Fibroblast of lung (primary cell): ENCODE measurements at places on chromosomes 13 and 19. TPM values are rescaled to one million over a fixed set of nuclear protein-coding genes. Genes with fewer than 3 reads are reported as not detected.

Gene IZUMO1
- total RNA-seq, result not detected in 2 replicates

GRCh38 chr13:41944635-41945397, 16.1 kb downstream of the VWA8 start:
- H3K4me3 ChIP-seq, result no peak overlapping the region
- no peak for DNase-seq
- H3K27ac ChIP-seq, result no peak overlapping the region
- no peaks in the 10 kb centered on the region for H3K4me1 ChIP-seq
- H3K27me3 ChIP-seq, result no peaks in the 10 kb centered on the region

GRCh38 chr13:27250833-27251165, 559 bp upstream of the RPL21 start:
- peak overlapping the region; percentile 88 for H3K27ac ChIP-seq

GRCh38 chr19:50896591-50897190, 14.5 kb downstream of the KLK4 start:
- DNase-seq, result peak; percentile 12
- H3K36me3 ChIP-seq, result no peaks in the 10 kb centered on the region
- H3K27ac ChIP-seq, result no peak overlapping the region
- H3K4me1 ChIP-seq, result no peaks in the 10 kb centered on the region

- H3K4me1 ChIP-seq, result peaks cover 9% of the 10 kb centered on the region
- DNase-seq, result no peak
- no peaks in the 10 kb centered on the region for H3K36me3 ChIP-seq
- H3K27me3 ChIP-seq, result no peaks in the 10 kb centered on the region
- H3K4me3 ChIP-seq, result no peak overlapping the region
Measured at GRCh38 chr19:1936430-1936829, 4.5 kb upstream of the CSNK1G2 start.

DNA sequence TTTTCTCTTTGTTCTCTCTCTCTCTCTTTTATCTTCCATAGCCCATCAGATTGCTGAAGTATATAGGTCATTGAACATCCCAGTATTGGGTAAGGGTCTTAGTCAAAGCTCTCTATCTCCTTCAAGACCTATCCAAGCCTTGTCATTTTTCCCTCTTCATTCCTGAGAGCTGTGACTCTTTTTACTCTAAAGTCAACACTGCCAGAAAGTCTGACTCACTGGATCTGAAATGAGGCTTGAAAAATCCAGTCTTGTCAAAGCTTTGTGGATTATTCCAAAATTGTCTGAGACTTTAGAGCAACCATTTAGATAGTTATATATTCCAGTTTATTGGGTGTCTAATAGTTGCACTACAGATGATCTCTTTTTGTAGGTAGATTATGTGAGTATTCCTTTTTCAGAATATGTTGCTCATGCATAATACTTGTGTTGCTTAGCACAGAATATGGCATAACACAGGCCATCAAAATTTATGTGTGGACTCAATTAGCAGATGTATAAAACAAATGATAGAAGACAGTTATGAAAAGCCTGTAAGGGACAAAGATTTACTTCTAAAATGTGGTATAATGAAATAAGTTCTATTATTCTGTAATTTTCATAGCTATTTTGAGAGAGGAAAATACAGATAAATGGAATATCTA, 389.3 kb upstream of the PCDH9 start:
- H3K4me3 ChIP-seq, result no peak overlapping the region
- no peaks in the 10 kb centered on the region for H3K27me3 ChIP-seq
- H3K27ac ChIP-seq, result no peak overlapping the region
- no peaks in the 10 kb centered on the region for H3K4me1 ChIP-seq
- peak; percentile 85 for DNase-seq
- H3K36me3 ChIP-seq, result no peaks in the 10 kb centered on the region

DNA sequence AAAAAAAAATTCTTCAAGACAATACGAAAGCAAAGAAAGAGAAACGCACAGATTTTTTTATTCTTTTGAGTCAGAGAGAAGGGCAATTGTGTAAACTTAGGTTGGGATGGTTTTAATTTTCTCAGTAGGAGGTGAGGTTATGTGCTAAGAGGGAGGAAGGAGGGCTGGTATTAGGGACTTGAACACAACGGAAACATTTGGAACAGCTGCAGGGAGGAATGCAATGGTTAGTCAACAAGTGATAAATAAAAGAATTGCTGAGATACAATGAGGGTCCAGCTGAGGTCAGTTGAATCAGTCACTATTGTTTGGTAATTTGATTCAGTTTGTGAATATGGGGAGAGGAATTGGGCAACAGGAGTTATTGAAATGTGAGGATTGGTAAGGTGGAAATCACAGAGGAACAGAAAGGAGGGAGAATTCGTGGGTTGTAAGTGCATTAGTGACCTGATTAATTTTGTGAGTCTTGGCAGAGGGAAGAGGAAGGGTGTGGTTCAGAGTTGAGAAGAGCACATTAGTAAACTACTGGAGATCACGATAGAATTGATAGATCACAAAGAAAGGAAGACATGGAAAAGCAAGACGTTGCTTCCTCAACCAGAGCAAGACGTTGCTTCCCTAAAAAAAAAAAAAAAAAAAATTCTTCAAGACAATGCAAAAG, 499.5 kb upstream of the SPRY2 start:
- no peak overlapping the region for H3K27ac ChIP-seq
- H3K27me3 ChIP-seq, result no peaks in the 10 kb centered on the region
- peak; percentile 0 for DNase-seq
- H3K4me3 ChIP-seq, result no peak overlapping the region
- H3K36me3 ChIP-seq, result no peaks in the 10 kb centered on the region
